ENCODE measurements at places on chromosomes 1 and 21.

- DNase-seq = no peak
Observed at GRCh38 chr1:213125643-213126042, 74.6 kb downstream of the RPS6KC1 start.

GRCh38 chr1:9590201-9590600, 1.5 kb downstream of the TMEM201 start:
- DNase-seq = no peak

DNA sequence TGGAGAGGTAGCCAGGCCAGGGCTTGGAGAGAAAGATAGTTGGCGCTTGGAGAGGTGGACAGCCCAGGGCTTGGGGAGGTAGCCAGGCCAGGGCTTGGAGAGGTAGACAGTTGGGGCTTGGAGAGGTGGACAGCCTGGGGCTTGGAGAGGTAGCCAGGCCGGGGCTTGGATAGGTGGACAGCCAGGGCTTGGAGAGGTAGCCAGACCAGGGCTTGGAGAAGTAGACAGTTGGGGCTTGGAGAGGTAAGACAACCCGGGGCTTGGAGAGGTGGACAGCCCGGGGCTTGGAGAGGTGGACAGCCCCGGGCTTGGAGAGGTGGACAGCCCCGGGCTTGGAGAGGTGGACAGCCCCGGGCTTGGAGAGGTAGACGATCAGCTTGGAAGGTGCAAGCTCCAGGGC, 7.7 kb downstream of the LSS start:
- DNase-seq = no peak

GRCh38 chr1:68278221-68278620, 45.9 kb upstream of the WLS start:
- no peak for DNase-seq

- no peak for DNase-seq
Observed at GRCh38 chr1:241525026-241525425, 5.5 kb upstream of the FH start.

DNA sequence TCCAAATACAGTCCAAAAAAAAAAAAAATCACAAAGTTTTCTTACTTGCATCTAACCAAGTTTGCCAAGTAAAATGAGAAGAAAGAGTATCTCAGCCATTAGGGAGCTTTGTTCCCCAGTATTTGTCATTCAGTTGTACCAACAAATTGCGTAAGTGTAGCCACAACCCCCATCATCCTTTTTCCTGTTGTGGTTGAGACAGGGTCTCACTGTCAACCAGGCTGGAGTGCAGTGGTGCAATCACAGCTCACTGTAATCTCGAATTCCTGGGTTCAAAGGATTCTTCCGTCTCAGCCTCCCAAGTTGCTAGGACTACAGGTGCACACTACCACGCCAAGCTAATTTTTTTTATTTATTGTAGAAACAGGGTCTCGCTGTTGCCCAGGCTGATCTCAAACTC, 9.5 kb downstream of the STX6 start:
- DNase-seq = no peak

DNA sequence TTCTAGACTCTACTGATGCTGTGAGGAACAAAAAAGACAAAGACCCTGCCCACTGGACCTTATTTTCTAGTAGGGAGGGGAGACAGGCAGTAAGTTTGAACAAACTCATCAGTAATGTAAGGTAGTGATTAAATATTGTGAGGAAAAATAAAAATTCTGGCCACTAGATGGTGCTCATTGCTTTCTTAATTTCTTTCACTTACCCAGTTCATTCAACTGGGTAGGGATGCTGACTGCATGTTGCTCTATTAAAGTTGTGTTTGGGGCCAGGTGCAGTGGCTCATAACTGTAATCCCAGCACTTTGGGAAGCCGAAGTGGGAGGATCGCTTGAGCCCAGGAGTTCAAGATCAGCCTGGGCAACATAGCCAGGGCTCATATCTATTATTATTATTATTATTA, 6.3 kb upstream of the KYAT3 start:
- no peak for DNase-seq

- no peak for DNase-seq
Observed at GRCh38 chr21:45055861-45056260, 18.5 kb upstream of the ADARB1 start.

GRCh38 chr1:30085811-30086770, 637.3 kb downstream of the MATN1 start:
- DNase-seq = peak; percentile 75

- no peak for DNase-seq
Observed at GRCh38 chr1:36625935-36626310, 143.2 kb upstream of the CSF3R start.

- no peak for DNase-seq
Observed at GRCh38 chr1:217261636-217262035, 369.3 kb downstream of the GPATCH2 start.

- peak; percentile 66 for DNase-seq
Observed at GRCh38 chr1:32242341-32242851, 4.6 kb upstream of the FAM167B start.

GRCh38 chr1:185420588-185421081, 103.6 kb upstream of the IVNS1ABP start:
- DNase-seq = no peak

GRCh38 chr1:204846546-204846945, 24.1 kb upstream of the NFASC start:
- no peak for DNase-seq

DNA sequence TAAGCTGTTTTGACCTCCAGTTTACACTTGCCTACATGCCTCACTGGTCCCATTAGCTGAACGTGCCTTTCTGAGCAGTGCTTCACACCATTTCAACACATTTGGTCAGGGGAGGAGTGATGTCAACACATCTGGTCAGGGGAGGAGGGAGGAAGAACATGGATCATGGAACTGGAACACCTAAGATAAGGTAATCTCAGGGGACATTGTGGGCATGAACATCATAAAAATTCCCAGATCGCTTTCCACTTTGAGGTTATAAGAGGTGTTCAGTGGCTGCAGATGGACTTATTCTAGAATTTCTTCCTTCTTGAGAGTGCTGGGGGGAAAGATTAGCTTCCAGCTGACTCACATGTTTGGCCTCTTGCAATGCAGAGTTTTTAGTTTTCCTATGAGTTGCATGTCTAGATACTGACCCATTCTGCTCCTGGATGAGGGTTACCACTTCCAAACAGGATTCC, 2.0 kb downstream of the QSOX1 start:
- no peak for DNase-seq

GRCh38 chr21:39313042-39313570, 326 bp downstream of the BRWD1 start:
- no peak for DNase-seq

DNA sequence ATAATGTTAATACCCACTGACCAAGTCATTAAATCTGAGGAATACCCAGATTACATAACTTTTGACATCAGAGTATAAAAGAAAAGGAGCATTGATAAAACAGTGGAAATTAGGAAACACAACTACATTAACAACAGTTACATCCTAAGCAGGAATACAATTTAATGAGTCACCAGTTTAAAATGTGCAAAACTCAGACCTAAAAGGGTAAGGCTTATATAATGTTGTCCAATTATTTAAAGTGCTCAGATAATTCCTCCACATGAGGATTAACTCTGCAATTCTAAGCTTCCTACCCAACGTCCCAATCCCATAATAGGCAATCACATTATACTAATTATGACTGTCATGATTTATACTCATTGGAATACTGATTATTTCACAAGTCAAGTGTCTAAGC, 50.5 kb downstream of the ABL2 start:
- no peak for DNase-seq

DNA sequence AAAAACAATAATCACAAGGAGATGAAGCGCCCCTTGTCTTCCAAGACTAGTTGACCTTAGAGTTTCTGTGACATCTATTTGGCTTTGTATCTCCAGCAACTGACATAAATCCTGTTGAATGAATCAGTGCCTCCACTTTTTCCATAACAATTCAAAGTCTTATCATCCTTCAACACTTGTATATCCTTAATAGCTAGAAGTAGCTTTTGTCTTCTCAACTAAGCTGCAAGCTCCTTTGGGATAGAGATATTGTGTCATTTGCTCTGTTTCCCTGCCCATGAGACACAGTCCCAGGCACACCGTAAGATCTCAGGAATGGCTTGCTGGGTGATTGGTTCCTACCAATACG, 5.7 kb downstream of the PIGR start:
- no peak for DNase-seq

- DNase-seq = no peak
Observed at GRCh38 chr1:206716870-206717673, 32.4 kb downstream of the MAPKAPK2 start.

DNA sequence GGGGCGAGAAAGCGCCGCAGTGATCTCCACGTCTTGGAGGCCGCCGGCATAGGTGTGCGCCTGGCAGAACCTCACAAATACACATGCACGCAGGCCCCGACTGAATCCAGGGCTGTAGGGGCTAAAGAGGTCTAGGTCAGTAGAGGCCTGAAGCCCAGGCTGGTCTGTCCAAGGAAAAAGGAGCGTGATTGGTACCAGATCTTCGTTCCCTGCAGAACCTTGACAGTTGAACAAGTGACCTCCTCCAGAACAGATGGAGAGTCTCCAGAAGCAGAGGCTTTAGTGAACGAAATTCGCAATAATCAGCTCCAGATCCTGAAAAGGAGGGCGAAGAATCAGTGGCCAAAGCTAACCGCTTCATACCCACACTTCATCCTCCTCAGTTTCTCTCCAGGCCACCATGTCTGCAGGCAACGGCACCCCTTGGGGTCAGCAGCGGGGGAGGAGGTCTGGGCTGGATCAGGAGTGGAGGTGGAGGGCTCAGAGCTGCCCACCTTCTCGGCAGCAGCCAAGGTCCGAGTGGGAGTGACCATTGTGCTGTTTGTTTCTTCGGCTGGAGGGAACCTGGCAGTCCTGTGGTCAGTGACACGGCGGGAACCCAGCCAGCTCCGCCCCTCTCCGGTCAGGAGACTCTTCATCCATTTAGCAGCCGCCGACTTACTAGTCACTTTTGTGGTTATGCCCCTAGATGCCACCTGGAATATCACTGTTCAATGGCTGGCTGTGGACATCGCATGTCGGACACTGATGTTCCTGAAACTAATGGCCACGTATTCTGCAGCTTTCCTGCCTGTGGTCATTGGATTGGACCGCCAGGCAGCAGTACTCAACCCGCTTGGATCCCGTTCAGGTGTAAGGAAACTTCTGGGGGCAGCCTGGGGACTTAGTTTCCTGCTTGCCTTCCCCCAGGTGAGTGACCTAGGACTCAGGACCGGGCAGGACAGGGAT, 749 bp upstream of the PEX11B start:
- DNase-seq = peak; percentile 54

DNA sequence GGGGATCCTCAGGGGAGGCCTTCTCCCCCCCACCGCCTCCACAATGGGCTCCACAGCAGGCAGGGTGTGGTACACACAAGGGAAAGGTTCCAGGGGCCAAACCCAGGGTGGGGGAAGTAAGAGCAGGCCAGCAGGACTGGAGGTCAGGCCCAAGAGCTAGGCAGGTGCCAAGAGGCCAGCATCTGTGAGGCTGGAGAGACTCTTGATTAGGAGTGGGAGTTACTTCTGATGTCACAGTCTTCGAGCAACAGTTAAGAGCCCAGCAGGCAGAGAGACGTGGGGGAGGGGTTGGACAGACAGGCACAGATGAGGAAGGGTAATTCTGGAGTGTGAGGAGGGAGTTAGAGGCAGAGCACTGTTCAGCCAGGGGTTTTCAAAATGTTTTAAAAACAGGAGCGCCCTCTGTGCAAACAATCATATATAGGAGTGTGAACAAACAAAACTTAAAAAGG, 55.8 kb downstream of the SLC9A1 start:
- DNase-seq = peak; percentile 76

DNA sequence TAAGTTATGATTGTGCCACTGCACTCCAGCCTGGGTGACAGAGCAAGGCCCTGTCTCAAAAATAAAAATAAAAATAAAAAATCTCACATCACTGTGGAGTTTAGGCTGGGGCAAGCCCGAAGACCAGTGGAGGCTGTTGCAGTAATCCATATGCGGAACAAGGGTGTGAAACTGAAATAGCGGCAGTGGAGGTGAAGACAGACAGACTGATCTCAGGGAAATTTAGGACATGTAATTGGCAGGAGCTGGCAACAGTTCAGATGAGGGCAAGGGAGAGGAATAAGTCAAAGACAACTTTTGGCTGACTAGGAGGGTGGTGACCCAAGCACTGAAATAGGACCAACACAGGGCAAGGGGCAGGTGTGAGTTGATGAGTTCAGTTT, 8.4 kb downstream of the ARMH1 start:
- DNase-seq = no peak

DNA sequence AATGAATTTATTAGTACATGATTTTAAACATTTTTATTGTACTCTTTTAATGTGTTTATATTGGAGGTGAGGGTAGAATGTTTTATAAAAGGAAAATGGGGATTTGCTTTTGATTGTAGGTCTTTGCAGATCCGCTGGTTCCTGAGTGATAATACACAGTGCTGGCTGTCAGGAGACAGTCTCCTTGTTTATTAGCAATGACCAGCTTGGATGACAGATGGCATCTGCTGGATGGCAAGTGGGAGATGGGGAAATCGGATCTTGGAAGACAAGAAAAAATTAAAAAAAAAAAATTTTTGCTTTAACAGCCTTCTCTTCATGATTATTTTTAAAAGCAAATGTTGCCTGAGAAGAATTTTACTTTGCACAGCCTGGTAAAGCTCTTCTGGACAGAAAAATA, 4.4 kb upstream of the PHTF1 start:
- DNase-seq = no peak

DNA sequence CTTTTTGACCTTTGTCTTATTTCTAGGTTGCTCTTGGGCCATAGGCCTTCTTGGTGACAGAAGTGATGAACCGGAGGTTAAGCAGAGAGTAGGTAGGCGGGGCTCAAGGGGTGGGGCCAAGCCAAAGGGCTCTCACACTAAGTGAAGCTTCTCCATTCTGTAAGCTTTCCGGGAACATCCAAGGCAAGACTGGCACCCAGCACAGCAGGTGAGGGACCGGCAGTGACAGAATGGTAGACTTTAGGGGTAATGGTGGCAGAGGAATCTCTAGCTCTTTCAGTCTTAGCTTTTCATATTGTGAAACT, at the start of gene TNFAIP8L2:
TNFAIP8L2 (plus strand) TSS at position 135 of the 305 bp plus-strand sequence. CDS start 2,049 bp downstream, outside the sequence.
- no peak for DNase-seq

- DNase-seq = no peak
Observed at GRCh38 chr1:231842441-231842840, 215.9 kb downstream of the DISC1 start.

- DNase-seq = no peak
Observed at GRCh38 chr1:29972421-29973053, 736.2 kb downstream of the PTPRU start.

- no peak for DNase-seq
Observed at GRCh38 chr1:18530587-18531502, 50.1 kb downstream of the KLHDC7A start.
